ENCODE measurements at places on chromosomes 2 and 18. TPM values are rescaled to one million over a fixed set of nuclear protein-coding genes. Genes with fewer than 3 reads are reported as not detected.

APCDD1 gene
- total RNA-seq, result not detected

SGPP2 gene
- 0.16 TPM for total RNA-seq

IL37 gene
- not detected for total RNA-seq

XIRP2 gene
- not detected for total RNA-seq

MXD1 gene
- total RNA-seq, result 2.4 TPM

TEX44 gene
- not detected for total RNA-seq

POLR1A gene
- 21.7 TPM for total RNA-seq

AOX1 gene
- total RNA-seq, result 2.9 TPM

AMER3 gene
- total RNA-seq, result not detected

TMEM247 gene
- total RNA-seq, result not detected

SIGLEC15 gene
- 0.09 TPM for total RNA-seq
